Stomach (tissue), 19 donors: ENCODE measurements at places on chromosomes 6 and 20.
A peak's percentile ranks its signal among the peaks of the same experiment; 100 is the strongest.

- DNase-seq = no peak
These were observed 103.0 kb upstream of the FOXQ1 start for GRCh38 chr6:1208876-1209275.

- DNase-seq = no peak
These were observed 36.6 kb upstream of the TIAM2 start for GRCh38 chr6:154958469-154958868.

- DNase-seq = no peak
These were observed 302.8 kb downstream of the BTBD9 start for GRCh38 chr6:38336922-38337321.

DNA sequence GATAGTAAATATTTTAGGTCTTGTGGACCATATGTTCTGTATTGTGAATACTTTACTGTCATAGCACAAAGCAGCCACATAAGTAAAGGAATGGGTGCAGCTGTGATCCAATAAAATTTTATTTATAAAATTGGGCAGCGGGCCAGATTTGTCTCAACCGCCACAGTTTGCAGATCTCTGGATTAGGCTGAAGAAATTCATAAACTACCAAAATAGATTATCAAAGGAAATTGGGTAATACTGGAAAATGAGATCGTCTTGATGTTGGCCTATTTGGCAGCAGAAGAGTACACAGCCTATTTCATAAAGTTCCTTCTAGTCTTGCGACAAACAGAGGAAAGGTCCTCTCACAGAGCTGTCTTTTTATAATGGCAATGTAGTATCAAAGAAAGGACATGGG lies 69.8 kb downstream of the DZANK1 start:
- DNase-seq = peak; percentile 20

- no peak for DNase-seq
These were observed 96.2 kb upstream of the MPC1 start for GRCh38 chr6:166478782-166479592.

- peak; percentile 8 for DNase-seq
These were observed 600.6 kb upstream of the CHD6 start for GRCh38 chr20:42218621-42219374.

- DNase-seq = no peak
These were observed 469.1 kb upstream of the IRAK1BP1 start for GRCh38 chr6:78398292-78398691.
